ENCODE measurements at places on chromosomes 11 and 22. TPM values are rescaled to one million over a fixed set of nuclear protein-coding genes. Genes with fewer than 3 reads are reported as not detected.

DNA sequence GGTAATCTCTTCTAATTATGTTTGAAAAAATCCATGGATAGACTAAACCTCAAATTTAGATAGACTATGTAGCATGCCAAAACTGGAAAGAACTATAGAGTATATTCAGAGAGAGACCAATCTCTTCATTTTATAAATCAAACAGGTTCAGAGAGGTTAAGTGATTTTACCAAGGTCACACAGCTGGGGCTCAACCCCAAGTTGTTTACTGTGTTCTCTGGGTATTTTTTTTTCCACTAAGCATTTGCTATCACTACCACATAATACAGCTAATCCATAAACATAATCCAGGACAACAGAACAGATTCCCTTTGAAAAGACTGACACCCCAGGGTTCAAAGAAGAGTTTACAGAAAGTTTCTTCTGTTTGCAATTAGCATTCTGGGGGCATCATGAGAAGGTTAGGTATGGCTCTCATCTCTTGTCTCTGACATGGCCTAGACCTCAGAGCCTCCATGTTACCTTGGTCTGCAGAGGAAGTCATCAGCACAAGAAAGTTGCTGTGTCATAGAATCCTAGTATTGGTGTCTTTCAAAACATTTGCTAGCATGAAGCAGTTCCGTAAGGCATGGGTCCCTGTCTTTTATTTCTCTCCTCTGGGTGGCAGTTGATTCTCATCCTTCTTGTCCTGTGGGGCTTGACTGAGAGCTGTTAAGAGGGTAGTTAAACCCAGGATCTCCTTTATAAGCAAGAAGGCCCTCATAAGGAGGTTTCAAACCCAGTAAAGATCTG is 94.5 kb upstream of the HSD17B12 start:
- no peak for DNase-seq

DNA sequence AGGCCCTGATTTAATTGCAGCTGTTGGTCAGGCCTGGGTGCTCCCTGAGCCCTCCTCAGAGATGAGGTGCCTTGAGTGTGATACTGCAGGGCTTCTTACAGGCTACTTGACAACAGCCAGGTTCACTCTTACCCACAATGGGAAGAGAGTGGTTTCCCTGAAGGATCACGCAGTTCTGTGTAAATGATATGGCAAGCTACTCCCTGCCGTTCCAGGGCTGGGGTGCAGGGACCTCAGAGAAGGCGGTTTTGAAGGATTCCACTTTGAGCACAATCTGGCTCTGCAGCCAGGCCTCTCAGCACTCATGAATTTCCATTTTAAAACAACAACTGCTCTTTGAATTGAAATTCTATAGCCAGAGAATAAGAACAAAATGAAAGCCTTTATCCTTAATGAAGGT is 92.9 kb downstream of the SLC17A6 start:
- DNase-seq, result no peak

GRCh38 chr22:26483043-26483438 is 542 bp downstream of the HPS4 start:
- DNase-seq, result no peak

GRCh38 chr22:40423310-40423688 is 52.9 kb downstream of the SGSM3 start:
- DNase-seq, result no peak

DNA sequence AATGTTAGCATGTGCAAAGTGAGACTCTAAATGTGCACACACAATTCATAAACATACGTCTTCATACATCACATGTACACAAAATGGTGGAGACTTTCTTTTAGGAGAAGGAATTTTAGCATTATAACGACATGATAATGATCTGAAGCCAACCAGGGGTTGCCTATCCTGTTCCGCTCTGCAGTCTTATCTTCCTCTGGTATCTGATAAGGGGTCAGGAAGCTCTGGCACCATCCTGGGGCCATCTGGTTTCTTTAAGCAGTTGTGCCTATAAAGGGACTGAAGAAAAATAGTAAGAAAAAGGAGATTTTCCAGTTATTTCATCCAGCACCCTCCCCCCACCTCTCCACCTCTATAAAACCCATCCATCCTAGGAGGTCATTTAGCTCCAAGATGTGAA is 5.8 kb upstream of the NUP50 start:
- DNase-seq, result no peak

GRCh38 chr11:119263352-119263940 is 53.5 kb downstream of the MCAM start:
- peak; percentile 58 for DNase-seq

- no peak for DNase-seq
Measured at GRCh38 chr22:22958621-22959020, 71.0 kb downstream of the IGLL5 start.

DNA sequence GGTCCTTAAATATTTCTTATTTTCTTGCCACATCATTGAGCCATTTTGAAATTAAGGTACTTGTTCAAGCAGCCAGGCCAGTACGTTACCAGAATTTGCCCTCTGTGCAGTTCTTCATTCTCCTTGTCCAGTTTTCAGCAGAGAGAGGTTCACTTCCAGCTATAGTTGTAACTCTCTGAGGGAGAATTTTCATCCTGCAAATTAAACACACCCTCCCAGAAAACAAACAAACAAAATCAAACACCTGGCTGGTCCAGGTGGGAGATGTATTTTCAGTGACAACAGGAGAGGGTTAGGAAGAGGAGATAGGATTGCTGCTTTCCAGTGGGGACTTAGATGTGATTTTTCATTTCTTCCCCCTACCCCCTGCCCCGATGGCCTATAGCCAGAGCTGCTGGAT is 45.0 kb downstream of the LHFPL7 start:
- no peak for DNase-seq

GRCh38 chr11:40388097-40388818 is 1071.2 kb downstream of the LRRC4C start:
- DNase-seq, result no peak

DNA sequence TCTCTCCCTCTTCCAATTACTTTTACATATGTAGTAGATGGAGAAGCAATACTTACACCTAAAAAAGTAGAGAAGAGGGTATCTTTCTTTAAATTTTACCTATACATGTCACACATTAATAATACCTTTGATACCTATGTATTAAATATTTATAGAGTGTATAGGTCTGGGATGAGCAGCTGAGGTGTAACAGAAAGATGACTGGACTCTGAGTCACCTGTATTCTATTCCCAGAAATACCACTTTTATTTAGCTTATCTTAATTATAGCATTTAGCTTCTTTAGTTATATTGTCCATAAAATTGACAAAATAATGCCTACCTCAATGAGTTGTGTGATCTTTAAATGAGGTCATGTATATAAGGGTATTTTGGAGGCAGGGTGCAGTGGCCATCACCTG is 30.6 kb upstream of the YAP1 start:
- DNase-seq, result no peak

- DNase-seq, result no peak
Measured at GRCh38 chr11:117210620-117211019, 11.4 kb downstream of the TAGLN start.

The PIH1D2 gene
- total RNA-seq, result 0.40 TPM

- DNase-seq, result no peak
Measured at GRCh38 chr11:35006389-35007128, 90.1 kb downstream of the PDHX start.

GRCh38 chr11:17572359-17572690 is 25.3 kb downstream of the OTOG start:
- no peak for DNase-seq

DNA sequence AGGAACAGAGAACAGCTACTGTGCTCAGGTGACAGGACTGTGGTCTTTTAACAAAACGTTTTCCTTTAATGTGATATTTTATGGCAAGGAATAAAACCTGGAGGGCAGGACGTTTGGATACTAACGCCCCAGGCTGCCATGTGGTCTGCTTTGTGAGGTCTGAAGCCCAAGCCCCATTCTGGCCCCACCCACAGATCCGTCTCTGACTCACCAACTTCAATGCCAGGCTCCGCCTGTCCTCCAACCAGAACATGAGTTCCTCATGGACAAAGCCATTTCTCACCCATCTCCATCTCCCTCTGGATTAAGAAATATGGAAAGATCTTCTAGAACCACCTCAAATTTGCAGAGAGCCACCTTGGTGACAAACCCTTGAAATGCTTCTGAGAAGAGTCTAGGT is 148.8 kb downstream of the CRYBB2 start:
- DNase-seq, result peak; percentile 58

- DNase-seq, result no peak
Measured at GRCh38 chr22:32333141-32333768, 24.4 kb upstream of the RFPL3 start.

DNA sequence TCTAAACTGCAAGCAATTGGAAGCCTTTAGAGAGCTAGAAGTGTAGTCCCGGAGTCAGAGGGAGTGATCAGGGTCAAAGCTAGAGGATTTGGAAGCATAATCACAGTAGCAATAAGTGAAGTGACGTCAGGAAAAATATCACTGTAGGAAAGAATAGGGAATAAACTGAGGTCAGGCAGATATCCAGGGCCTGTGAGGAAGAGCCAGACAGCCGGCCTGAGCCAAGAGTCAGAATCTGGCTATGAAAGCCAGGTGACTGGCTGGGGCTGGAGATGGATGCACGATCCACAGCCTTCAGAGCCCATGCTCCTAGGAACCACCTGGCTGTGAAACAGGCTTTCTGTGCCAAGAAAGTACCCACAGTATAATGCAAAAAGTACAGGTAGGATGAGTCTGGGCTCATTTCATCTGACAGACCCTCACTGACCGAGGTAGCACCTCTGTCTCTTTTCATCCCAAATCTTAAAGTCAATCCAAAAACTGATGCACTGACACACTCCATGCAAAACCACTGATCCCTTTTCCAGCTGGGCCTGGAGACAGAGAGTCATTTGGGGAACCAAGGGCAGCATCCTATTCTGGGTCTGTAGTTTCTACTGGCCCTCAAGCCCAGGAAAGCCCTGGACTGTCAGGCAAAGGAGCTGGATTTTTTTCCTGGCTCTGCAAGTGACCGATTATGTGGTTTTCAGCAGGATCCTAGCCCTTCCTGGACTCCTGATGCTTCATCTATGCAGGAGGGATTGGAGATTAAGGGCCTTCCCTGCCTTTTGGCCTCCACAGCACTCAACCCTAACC is 21.3 kb downstream of the TRIM66 start:
- no peak for DNase-seq

- DNase-seq, result peak; percentile 25
Measured at GRCh38 chr22:46686221-46687047, 51.6 kb downstream of the CERK start.

The ISX gene
- not detected for total RNA-seq
